ENCODE measurements at places on chromosomes 2 and 18.

DNA sequence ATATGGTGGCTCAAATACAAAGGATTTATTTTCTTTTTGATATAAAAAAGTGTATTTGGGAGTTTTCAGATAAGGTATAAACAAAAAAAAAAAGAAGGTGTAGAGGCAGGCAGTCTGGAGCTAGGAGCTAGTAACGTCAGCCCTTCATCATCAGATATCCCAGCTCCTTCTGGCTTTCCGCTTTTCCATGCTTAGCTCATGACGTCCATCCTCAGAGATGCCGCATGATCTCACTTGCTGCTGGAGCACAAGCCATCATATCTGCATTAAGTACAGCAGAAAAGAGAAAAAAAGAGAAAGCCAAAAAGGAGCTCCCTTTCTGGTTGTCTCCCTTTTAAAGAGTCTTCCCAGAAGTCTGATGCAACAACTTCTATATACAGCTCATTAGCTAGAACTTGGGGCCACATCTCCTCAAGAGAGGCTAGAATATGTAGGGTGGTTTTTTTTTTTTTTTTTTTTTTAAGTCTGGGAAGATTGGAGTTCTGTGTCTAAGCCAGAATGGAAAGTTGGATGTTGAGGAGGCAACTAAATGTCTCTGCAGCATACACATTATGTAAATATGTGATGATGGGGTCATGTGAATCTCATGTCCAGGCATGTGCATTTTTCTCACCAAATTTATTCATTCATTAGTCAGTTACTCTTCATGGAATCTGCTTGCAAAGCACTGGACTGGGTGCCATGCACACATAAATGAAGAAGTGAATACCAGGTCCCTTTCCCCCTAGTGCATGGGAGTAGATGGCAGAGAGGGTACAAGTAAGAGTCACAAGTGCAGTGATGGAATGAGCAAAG, 52.3 kb downstream of the DDX1 start:
- no peak for DNase-seq

GRCh38 chr2:151277067-151277466, 12.4 kb downstream of the NMI start:
- DNase-seq: no peak

DNA sequence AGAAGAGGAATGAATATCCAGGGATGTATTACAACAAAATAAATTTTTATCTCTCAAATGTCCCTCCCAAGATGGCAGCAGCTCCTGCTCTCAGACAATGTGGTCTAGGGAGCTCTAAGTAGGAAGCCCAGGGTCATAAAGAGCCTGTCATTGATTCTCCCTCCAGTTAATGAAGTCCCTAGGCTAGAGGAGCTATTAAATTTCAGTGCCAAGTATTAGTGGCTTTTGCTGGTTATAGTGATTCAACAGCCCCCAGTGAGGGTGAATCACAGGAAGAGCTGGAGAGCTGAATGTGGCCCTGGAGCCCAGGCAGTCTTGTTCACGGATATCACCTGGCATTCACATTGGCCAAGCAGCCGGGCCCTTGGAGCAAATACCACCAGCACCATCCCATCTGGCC, 109.8 kb upstream of the YPEL5 start:
- DNase-seq: no peak

GRCh38 chr2:204046145-204046544, 109.6 kb downstream of the ICOS start:
- DNase-seq: no peak

GRCh38 chr2:224442071-224442967, 40.4 kb upstream of the FAM124B start:
- no peak for DNase-seq

GRCh38 chr2:71614976-71615766, 161.8 kb downstream of the DYSF start:
- DNase-seq: no peak

All from NCI-H1436 treated with DMSO at 0.1 percent for 48 hours (cell line).